Amniotic stem cell (primary cell): ENCODE measurements at places on chromosomes 12 and 14.

DNA sequence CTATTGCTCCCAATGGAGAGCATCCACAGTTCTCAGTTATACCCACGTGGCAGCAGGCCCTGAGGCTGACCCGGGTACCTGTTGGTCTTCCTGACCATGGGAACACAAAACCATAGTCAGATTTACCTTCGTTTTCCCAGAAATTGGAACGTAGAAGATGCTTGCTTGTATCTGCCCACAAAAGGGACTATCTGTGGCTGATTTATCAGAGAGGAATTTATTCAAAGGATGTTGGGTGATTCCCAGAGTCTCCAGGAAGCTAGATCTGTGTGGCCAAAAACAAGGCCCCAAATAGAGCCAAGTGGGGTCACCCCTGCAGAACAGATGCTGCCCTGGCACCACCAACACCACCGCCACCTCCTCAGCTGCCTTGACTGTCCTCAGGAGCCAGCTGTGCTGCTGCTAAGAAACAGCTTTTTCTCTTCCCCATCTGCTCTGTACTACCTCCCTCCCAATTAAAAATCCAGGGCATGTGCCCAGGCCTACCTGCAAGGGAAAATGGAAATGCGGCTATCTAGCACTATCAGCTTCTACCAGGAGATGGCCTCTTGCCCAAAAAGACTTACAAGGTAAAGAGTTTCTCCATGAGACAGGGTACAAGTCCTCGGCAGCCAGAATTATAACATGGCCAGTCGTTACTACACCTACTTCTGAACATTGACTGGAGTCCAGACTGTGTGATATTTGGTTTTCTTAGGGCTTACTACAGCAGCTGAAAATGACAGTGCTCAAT is 128.6 kb upstream of the PLEKHG7 start:
- no peak for DNase-seq

- no peak for DNase-seq
Observed at GRCh38 chr12:49813131-49813530, 15.1 kb downstream of the NCKAP5L start.

- DNase-seq: no peak
Observed at GRCh38 chr12:43317156-43317555, 234.8 kb downstream of the ADAMTS20 start.

DNA sequence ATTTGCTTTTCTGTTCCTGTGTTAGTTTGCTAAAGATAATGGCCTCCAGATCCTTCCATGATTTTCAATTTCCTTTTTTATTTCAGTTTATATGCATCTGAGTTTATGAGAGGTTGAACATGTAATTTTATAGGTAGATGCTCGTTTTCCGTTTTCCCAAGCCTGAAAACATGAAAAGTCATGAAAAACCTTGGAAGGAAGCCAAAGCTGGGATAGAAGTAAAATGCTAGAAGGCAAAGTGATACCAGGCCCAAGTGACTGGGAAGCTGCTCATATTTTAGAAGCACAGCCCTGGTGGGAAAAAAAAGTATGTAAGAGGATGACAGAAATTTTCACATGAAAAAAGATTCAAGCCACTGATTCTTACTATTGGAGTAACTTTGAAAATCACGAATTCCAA is 290.8 kb downstream of the PRKD1 start:
- no peak for DNase-seq

DNA sequence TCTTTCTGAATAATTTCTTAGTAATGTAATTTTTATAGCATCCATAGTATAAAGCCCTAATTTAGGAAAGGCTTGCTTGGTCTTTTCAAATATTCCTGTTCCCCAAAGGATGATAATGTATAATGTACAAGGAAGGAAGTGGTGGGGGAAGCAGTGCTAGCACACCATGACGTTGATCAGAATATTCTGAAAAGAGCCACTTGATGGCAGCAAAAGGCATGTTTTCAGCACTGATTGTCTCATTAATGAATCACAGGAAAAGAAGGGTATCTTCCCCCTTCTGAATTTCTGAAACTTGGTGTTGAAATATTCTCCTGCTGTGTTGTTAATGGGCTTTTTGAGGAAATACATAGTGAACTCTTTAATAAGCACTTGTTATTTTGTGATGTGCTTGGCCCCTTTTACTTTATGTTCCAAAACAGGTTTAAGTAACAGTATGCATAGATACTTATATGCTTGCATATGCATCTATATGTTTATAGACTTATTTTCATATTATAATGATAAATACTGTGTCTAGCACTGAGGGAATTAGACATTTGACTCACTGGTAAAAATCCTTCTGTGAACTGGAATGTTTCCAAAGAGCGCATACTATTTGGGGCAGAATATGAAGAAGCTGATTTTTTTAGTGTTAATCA is 122.0 kb downstream of the TMEM117 start:
- DNase-seq: peak; percentile 33

DNA sequence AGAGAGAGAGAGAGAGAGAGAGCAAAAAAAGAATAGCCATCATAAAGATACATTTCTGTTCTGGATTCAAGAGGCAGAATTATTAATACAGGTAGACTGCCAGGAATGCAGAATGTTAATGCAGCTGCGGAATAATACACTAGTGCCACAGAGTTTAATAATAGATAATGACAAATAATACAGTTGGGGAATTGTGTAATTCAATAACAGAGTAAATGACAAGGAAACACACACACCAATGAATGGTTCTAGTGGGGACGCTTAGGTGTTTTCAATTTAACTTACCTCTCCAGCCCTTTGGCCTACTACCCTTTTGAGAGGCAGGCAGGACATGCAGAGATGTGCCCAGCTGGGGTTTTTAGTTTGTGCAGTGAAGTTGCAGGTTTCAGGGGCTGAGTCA is 313.9 kb downstream of the NRXN3 start:
- no peak for DNase-seq

DNA sequence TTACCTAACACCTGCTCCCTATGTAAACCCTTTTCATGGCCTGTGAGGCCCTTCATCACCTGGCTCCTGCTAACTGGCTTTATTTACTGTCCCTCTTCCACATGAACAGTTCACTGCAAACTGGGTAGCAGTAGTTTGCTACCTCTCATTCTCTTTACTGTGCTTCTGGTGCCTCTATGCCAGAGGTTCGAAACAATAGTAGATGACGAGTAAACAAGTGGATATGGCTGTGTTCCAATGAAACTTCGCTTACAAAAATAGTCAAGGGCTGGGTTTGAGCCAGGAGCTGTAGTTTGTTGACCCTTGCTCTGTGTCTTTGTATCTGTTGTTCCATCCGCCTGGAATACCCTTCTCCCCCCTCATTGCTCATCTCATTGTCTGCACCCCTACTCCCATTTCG is 233.6 kb upstream of the RMST start:
- no peak for DNase-seq

- DNase-seq: no peak
Observed at GRCh38 chr12:81797100-81797499, 38.0 kb upstream of the PPFIA2 start.

GRCh38 chr12:43113135-43113534 is 438.9 kb downstream of the ADAMTS20 start:
- no peak for DNase-seq

DNA sequence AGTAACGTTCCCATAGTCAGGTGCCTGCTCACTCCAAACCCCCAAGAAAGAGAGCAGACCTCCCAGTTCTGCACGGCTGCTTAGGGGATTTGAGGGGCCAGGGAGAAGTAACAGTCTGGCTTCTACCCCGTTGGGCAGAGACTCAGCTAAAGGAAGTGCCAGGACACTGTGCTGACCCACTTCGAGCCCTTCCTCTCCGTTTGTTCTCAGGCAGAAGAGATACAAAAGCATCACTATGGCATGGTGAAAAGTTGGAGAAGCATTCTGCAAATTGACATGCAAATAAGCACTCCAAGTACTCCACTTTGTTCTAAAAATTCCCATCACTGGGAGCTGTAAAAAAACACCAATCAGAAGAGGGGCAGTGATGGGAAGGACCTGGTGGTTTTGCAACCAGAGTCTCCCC is 239.1 kb downstream of the EGLN3 start:
- DNase-seq: no peak

- no peak for DNase-seq
Observed at GRCh38 chr12:107523775-107524535, 161.6 kb upstream of the PWP1 start.

- DNase-seq: no peak
Observed at GRCh38 chr12:120620624-120621023, 19.8 kb upstream of the CABP1 start.

- no peak for DNase-seq
Observed at GRCh38 chr14:99971941-99972747, 93.1 kb upstream of the EVL start.

GRCh38 chr12:117404203-117404853 is 42.9 kb upstream of the NOS1 start:
- DNase-seq: no peak

DNA sequence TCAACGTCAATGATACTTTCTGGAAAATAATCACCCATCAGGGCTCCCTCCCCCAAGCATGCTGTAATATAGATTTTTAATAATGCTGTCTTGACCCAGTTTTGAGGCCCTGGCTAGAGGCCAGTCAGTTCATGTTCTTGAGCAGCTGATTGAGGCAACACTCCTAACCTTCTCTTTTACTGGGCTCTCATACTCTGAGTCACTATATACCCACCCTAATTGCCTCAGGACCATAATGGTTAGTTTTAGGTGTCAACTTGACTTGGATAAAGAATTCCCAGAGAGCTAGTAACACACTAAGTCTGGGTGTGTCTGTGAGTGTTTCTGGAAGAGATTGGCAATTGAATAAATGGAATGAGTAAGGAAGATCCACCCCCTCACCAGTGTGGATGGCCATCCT is 527.0 kb upstream of the ATP2B1 start:
- DNase-seq: no peak

GRCh38 chr12:65501093-65501621 is 222.7 kb downstream of the MSRB3 start:
- DNase-seq: no peak

DNA sequence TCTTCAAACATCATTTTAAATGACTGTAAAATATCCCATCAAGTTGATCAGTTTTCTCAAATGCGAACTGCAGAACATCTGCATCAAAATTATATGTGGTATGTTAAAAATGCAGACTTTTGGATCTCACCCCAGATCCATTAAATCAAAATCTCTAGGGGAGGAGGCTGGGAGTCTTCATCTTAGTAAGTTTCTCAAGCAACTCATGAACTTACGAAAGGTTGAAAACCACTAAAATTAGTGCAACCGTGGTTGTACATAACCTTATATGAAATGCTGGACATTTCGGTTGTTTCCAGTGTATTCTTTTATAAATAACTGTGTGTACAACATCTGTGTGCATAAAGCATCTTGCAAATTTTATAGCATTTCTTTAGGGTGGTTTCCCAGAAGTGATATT is 39.2 kb downstream of the ZFP36L1 start:
- DNase-seq: no peak

DNA sequence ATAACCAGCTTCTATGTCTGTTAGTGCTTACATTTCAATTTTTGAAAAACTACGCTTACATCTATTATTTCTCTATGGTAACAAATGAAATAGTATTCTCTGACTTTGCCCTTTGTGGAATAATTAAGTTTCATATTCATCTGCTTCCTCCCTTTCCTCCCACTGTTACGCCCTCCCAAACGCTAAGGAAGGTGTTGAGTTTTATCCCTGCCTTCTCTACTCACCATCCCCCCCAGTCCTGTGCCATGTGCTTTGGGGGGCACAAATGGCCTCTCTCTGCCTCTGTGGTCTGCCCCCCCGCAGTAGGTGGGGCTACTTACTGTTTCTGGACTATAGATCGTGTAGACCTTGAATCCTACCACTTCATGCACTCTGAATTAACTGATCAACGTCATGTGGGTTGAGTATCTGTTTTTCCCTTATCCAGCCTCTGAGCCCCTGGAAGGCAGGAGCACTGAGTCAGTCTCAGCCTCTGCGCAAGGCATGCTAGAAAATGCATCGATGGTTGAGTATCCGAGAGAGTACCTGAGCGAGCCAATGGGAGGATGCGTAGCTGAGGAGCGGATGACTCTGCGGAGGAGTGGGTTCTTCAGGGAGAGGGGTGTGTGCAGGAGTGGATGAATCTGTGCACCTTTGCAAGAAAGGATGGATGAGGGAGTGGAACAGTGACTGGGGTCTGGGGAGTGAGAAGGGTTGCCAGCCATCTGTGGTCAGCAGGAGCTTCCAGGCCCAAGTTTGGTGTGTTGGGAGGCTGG is 114.5 kb upstream of the RTL1 start:
- DNase-seq: no peak
